ENCODE measurements at places on chromosomes 7 and 10.

DNA sequence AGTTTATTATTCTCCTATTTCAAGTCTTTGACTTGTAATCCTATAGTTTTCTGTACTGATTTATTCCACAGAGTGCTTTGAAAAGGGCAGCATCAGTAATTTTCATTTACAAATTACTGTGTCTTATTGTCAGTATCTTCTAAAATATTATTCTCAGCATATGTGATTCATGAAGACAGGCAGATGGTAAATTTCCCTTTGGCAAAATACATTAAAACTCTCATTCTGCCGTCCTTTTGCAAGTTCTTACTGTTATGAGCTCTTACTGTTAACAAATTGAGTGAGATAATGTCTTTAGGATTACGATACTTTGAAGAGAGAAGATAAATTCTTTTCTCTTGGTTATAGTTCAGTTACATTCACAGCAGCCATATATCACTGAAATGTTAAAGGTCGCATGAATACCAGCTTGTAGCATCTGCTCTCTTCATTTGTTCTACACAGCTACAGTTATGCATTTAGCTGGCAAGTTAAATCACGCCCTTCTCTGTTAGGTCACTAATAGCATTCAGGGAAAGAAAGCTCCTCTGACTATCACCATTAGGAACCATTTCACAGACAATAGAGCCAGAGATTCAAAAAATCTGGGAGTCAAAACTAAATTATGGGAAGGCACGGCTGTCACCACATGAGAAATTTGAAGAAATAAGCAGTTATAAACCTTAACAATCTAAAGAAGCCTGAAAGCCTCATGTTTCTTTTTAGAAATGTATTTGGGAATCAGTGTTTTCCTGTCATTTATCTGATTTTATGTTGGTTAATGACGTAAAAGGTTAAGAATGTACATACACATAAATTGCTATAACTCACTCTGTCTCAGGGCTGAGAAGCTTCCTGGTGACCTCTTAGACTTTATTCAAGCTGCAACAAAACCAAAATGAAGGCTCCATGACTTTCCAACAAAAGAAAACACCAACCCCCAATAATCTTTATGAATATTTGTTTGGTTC, 109.6 kb upstream of the SP4 start:
- no peak for DNase-seq

- DNase-seq = no peak
Observed at GRCh38 chr7:41627645-41628298, 75.1 kb downstream of the INHBA start.

GRCh38 chr7:108096996-108097395, 33.2 kb downstream of the LAMB4 start:
- no peak for DNase-seq

- no peak for DNase-seq
Observed at GRCh38 chr10:129123428-129123827, 343.6 kb upstream of the MGMT start.

- no peak for DNase-seq
Observed at GRCh38 chr7:134461916-134462315, 3.0 kb upstream of the AKR1B1 start.

GRCh38 chr7:115953592-115954255, 76.8 kb downstream of the TFEC start:
- no peak for DNase-seq

DNA sequence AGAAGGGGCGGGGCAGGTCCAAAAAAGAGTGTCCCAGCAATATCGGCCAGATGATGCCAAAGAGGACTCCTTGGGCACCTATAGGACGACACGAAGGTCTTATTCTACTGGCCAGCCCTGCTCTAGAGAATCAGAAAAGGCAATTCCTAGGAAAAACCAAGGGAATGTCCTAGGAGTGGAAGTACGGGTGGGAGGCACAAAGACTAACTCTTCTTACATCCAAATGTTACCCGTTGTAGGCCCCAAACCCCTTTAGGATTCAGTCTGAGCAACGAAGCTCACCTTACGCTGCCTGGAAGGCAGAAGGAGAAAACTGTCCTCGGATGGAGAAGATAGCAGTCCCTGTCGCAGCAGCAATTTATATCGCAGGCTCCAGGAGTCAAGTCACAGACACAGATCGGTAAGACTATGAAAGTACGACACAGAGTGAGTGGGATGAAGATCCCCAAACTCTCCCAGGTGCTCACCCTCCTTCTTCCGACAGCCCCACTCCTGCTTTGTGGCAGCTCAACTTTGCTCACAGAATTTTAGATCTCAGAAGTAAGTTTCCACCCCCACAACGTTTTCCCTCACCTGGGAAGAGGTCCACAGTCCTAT, 558 bp downstream of the TCTN3 start:
- DNase-seq = no peak

- no peak for DNase-seq
Observed at GRCh38 chr10:53839440-53840039, 961.5 kb downstream of the PCDH15 start.

DNA sequence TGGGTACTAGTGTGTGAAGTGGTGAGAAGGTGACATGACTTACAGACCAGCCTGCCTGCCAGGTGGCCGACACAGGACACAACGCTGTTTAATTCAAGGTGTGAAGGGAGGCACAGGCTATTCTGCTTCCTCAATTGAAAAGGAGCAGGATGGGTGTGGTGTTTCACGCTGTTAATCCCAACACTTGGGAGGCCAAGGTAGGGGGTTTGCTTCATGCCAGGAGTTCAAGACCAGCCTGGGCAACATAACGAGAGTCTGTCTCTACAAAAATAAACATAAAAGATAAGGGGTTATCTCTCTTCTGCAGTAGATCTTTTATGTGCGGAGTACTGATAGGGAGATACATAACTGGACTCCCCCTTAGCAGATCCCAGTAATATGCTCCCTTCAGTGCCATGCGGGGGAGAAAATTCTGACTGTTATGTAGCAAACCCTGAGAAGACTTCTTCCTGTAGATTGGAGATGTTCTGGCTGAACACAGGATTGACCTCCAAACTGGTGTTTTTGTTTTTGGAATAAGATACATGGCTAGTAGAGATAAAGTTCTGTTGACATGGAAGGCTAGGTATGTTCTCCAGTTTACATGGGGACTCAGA, 63.2 kb downstream of the CCNY start:
- DNase-seq = no peak

- DNase-seq = no peak
Observed at GRCh38 chr7:134468054-134468453, 9.2 kb upstream of the AKR1B1 start.

DNA sequence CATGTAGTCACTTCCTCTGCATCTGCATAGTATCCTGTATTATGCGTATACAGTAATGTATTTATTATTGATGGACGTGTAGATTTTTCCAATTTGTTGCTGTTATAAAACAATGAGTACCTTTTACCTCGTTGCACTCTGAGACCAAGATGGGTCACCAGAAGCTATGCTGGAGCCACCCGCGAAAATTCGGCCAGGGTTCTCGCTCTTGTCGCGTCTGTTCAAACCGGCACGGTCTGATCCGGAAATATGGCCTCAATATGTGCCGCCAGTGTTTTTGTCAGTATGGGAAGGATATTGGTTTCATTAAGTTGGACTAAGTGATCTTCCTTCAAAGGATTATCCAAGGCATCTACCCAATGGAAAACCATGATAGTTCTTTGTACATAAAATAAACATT, 1.0 kb downstream of the PSMC2 start:
- DNase-seq = no peak

DNA sequence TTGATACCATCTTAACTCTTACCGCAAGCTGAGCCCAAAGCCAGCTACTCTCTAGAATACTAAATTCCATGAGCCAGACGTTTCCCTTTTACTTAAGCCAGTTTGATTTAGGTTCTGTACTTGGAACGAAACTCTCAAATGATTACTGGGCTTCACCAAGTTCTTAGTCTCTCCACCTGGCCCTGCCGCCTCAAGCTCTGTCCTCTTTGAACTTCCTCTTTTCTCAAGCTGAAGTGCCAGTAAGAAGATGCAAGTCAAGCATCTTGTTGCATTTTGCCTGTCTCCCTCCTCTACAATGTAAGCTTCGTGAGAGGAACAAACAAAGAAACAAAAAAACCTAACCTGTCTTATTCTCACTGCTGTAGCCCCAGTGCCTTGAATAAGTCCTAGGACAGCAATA, 358.2 kb upstream of the NPVF start:
- DNase-seq = no peak

GRCh38 chr7:82818171-82818570, 344.5 kb downstream of the PCLO start:
- no peak for DNase-seq

DNA sequence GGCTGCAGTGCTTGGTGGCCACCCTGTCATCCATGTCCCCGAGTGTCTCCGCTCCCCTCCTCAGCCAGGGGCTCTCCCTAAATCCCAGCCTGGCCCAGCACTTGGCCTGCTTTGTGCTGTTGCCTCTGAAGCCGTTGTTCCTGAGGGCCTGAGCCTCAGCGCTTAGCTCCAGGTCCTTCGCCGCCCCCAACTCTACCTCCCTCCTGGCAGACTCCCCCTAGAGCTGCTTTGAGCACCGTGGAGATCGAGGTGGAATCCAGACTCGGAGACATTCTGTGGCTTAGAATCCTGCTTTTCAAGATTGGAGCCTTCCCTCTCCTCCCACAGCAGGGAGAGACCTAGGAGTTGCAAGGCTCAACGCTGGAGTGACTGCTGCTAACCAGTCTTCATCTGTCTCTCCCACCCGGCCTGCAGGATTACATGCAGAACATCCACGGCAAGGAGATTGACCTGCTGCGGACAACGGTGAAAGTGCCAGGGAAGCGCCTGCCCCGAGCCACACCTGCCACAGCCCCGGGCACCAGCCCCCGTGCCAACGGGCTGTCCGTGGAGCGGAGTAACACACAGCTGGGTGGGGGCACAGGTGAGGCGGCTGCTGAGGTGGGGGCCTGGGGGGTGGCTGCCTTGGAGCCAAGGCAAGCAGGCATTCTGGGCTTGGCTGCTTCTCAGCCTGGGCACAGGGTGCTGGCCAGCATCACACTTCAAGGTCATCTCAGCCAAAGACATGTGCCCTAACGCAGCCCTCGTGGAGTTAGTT, 33.3 kb downstream of the GBX1 start:
- no peak for DNase-seq

DNA sequence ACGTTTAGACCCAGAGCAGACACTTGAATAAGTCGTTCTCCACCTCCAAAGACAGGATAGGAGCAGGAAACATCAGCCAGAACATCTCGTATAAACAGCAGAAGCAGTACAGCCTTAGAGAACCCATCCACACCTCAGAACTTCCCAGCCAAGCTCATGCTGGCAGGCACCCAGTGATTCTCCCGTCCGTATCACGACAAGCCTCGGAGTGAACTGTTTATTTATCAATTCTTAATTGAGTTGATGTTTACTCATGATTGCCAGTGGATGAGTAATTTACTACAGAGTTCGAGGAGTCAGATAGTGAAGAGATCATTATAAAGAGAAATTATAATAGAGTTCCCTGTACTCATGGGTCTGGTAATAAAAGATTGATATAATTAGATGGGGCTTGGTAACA, 811.5 kb downstream of the LRMDA start:
- DNase-seq = no peak

GRCh38 chr10:74852381-74852780, 26.0 kb downstream of the KAT6B start:
- no peak for DNase-seq

- DNase-seq = no peak
Observed at GRCh38 chr7:55063633-55064032, 44.8 kb downstream of the EGFR start.

- no peak for DNase-seq
Observed at GRCh38 chr7:80288175-80289122, 153.8 kb downstream of the GNAI1 start.

DNA sequence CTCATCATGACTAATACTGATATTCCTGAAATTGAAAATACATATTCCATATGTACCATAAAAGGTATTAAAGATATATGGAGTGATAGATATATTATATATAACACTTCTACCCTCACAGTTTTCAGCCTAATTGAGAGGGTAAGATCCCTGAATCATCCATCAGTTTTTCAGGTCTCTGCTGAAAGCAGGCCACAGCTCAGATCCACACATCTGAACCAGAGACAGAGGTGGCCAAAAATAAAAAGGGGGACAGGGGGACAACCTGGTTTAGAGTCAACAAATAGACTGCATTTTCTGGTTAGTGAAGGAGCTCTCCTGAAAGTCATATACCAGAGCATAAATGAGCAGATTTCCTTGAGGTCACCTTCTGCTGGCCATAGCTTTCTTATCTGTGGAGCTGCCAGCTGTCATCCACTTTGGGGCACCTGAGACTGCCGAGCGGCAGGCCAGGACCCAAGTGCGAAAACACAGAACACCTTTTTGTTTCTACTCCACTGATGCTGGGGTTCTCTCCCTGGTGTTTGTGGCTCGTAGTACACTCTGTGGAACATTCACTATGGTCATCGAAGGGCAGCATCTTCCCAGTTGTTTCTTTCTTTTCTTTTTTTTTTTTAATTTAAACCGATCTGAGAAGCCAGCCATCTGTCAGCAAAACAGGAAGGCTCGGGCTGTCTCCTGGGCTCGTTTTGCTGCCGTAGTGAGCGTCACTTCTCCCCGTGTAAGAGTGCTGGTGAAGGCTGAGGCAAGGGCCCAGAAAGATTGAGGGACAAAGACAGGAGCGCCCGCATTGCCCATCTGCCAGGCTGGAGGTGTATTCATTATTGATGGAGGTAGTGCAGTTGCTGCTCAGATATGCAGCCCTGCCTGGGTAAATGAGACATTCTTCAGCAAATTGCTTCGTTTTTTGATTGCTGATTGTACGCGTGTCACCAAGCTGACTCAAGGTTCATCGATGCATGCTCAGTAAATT, 13.5 kb downstream of the IKZF1 start:
- no peak for DNase-seq

- DNase-seq = no peak
Observed at GRCh38 chr7:11505471-11505985, 326.5 kb downstream of the THSD7A start.

GRCh38 chr7:832968-833424, 720 bp downstream of the SUN1 start:
- DNase-seq = no peak

DNA sequence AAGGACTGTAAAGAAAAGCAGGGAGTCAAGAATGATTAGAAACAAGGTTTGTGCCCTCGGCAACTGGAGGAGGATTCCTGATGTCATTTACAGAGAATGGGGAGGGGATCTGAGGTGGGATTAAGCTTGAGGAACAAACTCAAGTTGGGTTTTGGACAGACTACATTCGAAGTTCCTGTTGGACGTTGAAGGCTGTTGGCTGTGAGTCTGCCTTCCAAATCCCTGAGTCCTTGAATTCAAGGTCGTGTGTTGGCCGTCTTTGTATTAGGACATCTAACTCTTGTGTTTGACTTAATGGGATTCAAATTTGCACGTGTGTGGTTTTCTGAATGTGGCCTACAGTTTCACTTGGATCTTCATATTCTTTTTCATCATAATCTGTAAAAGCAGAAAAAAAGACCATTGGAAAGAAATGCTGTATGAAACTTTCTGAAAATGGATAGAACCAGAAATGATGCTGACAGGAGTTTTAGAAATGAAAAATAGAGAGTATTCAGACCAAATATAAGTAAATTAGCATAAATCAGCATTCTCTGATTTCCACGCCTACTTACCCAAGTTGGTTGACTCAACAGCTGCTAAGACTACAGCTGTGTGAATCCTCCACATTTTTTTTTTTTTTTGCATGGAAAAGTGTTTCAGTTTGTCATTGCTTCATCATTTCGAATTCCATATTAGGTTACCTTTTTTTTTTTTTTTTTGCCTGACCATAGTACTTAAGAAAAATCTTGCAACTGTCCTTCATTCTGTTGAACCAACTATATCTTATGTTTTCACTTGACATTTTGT, 94.8 kb downstream of the KIAA1217 start:
- no peak for DNase-seq
